ENCODE measurements at places on chromosomes 6 and 20.

DNA sequence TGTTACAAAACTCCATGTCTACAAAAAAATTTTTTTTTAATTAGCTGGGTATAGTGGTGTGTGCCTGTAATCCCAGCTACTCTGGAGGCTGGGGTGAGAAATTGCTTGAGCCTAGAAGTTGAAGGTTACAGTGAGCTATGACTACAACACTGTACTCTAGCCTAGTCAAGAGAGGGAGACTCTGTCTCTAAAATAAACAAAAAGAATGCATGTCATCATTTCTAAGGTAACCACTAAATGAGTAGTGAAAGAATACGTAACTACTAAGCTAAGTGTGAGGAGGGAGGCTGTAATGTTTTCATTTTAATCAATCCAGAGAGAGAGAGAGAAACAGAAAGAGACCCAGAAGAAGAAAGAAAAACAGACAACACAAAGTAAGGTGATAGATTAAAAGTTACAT lies 9.9 kb downstream of the SYCP2 start:
- no peak overlapping the region for H3K27ac ChIP-seq
- H3K36me3 ChIP-seq: no peaks in the 10 kb centered on the region
- no peaks in the 10 kb centered on the region for H3K27me3 ChIP-seq
- no peaks in the 10 kb centered on the region for H3K4me1 ChIP-seq
- no peak for DNase-seq
- H3K4me3 ChIP-seq: no peak overlapping the region

DNA sequence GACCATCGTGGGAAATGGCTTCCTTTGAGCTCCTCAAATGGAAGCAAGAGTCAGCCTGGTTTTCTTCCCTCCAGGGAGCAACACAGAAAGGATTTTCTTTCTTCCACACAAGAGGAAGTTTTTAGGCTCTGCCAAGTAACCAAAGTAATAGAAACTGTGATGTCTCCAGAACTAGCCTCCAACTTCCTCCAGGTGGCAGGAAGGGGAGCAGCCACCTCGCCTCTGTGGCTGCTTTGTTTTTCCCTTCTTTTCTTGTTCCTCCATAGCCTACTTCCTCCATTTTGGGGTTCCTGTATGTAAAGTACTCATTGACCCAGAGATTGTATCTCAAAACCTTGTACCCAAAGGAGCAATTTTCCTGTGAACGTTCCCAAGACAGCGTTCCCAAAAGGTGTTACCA lies 32.7 kb upstream of the CCR6 start:
- no peaks in the 10 kb centered on the region for H3K27me3 ChIP-seq
- H3K4me1 ChIP-seq: no peaks in the 10 kb centered on the region
- no peak overlapping the region for H3K27ac ChIP-seq
- no peak for DNase-seq
- H3K4me3 ChIP-seq: no peak overlapping the region

GRCh38 chr6:77341058-77341986 lies 122.0 kb downstream of the HTR1B start:
- no peak overlapping the region for H3K4me3 ChIP-seq
- H3K36me3 ChIP-seq: no peaks in the 10 kb centered on the region
- no peak for DNase-seq
- no peaks in the 10 kb centered on the region for H3K27me3 ChIP-seq
- H3K4me1 ChIP-seq: no peaks in the 10 kb centered on the region

GRCh38 chr20:43936805-43937204 lies 22.2 kb downstream of the TOX2 start:
- H3K4me1 ChIP-seq: peaks cover 39% of the 10 kb centered on the region
- DNase-seq: no peak
- H3K4me3 ChIP-seq: no peak overlapping the region
- no peak overlapping the region for H3K27ac ChIP-seq
- no peaks in the 10 kb centered on the region for H3K36me3 ChIP-seq

GRCh38 chr6:53172468-53172803 lies 23.8 kb upstream of the GCM1 start:
- H3K36me3 ChIP-seq: no peaks in the 10 kb centered on the region
- no peak overlapping the region for H3K27ac ChIP-seq
- peaks cover 4% of the 10 kb centered on the region for H3K4me1 ChIP-seq
- H3K4me3 ChIP-seq: no peak overlapping the region
- H3K27me3 ChIP-seq: no peaks in the 10 kb centered on the region
- no peak for DNase-seq

DNA sequence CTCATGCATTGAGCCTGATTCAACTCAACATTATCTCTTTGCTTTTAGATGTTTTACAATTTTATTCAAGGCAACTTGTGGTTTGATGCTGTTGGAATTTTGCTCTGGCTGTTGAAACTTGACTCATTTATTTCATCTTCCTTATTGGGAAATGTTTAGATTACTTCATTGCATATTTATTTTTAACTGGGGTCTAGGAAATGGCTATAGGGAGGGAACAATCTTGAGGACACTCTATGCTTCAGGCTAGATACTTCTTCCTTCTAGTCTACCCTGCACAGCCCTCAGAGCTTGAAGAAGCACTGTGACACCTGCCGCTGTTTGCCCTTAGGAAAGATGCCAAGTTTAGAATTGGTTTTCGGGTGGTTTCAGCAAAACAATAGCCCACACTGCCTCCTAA lies 183.4 kb downstream of the ADGRG6 start:
- H3K27ac ChIP-seq: peak overlapping the region; percentile 88
- no peak overlapping the region for H3K4me3 ChIP-seq
- H3K4me1 ChIP-seq: peaks cover 7% of the 10 kb centered on the region
- no peaks in the 10 kb centered on the region for H3K36me3 ChIP-seq
- H3K27me3 ChIP-seq: no peaks in the 10 kb centered on the region

DNA sequence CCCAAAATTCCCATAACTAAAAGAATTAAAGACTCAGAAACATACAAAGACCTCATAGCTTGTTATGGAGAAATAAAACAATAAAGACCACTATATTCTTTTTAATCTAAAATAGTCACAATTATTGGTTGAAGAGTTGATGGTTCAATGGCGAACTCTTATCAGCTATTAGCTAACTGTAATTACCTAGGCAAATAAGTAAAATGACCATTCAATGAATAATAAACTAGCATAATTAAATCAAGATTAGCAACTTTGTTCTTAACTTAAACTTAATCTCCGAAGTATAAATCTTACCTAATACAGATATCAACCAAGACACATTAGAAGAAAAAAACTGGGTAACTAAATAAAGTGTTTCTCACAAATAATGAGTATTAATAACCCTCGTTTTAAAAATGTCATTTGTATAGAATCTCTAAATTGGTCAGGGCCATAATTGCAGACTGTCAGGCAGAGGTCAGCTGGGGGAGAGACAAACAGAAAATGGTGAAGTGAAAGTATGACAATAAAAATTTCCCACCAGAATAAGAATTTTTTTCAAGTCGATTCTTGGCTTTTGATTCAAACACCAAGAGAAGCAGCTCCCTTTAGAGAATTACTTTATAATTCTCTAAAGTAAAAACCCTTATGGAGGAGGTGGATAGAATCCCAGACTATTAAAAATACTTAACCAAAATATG lies 1.7 kb downstream of the FKBP5 start:
- no peak overlapping the region for H3K27ac ChIP-seq
- no peaks in the 10 kb centered on the region for H3K36me3 ChIP-seq
- peaks cover 2% of the 10 kb centered on the region for H3K4me1 ChIP-seq
- DNase-seq: no peak
